Right ventricle myocardium inferior (tissue), 1 donor: ENCODE measurements at places on chromosomes 5 and 9. TPM values are rescaled to one million over a fixed set of nuclear protein-coding genes. Genes with fewer than 3 reads are reported as not detected.

Gene UBAP2
- 28.9 TPM for total RNA-seq

- no peak for DNase-seq
These were observed 37.1 kb upstream of the LRRC14B start for GRCh38 chr5:154236-154635.

DNA sequence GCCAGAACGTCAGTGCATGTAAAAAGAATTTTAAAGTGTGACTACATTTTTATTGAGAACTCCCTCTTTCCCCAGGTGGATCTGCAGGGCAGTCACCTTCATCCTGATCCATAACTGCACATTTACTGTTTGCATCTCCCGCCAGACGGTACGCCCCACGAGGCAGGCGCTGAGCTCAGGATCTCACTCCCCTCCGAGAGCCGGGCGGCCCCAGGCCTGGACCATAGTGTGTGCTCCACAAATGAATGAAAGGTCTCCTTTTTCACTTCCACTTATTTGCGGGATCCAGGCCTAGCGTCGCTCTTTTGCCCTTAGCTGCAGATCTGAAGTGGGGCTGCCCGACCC is 378 bp downstream of the DROSHA start:
- DNase-seq = peak; percentile 72

DNA sequence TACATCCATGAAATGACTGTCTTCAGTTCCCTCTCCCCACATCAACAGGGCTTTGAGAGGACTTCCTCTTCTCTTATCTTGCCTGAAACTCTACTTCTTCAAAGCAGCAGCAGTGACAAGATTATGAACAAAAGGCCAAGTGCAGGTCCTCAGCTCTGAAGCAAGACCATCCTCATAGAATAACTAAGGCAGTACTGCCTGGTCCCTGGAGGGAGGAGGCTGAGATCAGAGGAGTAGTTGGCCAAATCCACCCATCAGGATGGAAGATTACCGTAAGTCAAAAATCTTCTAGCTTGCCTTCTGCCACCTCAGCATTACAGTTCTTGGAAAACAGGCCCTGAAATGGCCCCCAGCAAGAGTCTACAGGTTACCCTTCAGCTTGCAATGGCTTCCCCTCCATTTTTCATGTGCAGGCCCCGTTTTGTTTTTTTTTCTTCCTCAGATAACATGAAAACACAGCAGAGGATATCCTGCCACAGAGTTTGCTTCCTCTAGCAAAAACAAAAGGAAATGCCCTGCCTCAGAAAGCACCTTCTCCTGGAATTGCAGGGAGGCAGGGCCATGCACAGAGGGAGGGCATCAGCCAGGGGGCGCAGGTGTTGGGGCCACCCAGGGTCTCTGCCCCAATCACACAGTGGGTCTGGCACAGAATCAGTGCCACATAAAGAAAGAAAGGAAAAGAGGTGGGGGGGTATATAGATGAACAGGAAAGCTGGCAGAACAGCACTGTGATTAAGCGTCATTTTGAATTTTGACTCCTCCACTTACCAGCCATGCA is 40.0 kb downstream of the KLHL3 start:
- DNase-seq = no peak

DNA sequence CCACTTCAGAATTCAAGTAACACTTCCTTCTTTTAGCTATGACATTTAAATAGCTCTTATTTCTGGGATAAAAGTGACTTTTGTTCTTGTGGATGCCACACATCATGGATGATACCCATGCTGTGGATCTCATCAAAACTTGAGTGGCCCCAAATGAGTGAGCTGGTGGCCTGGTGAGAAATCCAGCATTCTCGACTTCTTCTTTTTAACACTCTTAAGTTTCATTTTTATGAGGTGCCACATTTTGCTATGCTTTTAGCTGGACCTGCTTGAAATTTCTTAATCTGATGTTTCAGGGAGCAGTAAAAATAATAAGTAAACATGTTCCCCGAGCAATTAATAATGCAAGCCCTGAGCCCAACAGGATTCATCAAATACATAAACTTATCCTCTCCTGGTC is 384.8 kb upstream of the MEF2C start:
- DNase-seq = no peak

DNA sequence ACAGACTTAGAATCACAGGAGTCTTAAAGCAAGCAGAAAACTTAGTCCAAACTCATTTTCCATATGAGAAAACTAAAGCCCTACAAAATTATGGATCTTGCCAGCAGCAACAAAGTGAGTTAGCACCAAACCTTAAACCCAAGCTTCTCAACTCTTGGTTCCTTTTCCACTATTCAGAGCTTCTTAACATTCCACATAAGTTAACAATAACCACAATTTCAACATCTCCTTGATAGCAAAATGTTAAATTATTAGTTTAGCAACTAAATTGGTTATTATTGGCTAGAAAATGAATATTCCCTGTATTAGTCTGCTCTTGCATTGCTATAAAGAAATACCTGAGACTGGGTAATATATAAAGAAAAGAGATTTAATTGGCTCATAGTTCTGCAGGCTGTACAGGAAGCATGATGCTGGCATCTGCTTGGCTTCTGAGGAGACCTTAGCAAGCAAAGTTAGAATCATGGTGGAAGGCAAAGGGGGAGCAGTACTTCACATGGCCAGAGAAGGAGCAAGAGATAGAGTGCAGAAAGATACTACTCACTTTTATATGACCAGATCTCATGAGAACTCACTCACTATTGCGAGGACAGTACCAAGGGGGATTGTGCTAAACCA is 26.2 kb upstream of the ARSB start:
- no peak for DNase-seq

Gene ABLIM3
- total RNA-seq = 134 TPM

Gene DND1
- 0.24 TPM for total RNA-seq

Gene C9orf153
- total RNA-seq = not detected

GRCh38 chr5:176540476-176540899 is 3.3 kb upstream of the RNF44 start:
- peak; percentile 55 for DNase-seq

DNA sequence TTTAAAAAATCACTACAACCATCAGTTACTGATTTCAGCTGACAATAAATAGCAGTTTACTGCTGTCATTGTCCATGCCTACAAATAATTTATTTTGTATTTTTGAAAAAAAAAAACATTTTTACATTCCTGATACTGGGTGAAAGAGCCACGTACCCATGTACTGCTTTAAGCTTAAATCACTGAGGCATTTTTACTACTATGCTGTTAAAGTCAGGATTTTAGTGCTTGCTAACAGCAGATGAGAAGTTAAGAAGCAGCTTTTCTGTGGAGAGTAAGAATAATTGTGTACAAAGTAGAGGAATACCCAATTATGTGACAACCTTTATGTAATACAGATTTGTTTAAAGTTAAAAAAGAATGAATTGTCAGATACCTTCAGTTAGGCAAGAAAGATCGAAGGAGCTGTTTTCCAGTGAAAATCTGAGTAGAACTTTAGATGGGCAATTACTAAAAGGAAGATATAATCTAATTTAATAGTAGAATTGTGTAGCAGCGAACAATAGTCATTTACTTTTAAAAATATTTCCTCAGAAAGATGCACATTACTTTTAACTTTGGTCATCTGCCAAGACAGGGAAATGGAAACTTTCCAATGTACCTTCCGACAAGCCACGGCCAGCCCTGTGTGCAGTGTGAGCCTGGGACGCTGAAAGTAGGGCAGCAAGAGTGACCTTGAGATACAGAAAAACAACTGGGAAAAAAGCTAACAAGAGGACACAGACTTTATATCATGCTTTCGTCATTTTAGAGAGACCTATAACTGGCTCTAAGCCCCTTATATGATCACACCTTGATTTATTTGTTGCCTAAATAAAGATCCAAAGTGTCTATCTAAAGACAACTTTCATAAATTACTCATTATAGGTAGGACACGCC is 39.9 kb downstream of the RHOBTB3 start:
- DNase-seq = no peak

Gene C9orf43
- total RNA-seq = 0.24 TPM

DNA sequence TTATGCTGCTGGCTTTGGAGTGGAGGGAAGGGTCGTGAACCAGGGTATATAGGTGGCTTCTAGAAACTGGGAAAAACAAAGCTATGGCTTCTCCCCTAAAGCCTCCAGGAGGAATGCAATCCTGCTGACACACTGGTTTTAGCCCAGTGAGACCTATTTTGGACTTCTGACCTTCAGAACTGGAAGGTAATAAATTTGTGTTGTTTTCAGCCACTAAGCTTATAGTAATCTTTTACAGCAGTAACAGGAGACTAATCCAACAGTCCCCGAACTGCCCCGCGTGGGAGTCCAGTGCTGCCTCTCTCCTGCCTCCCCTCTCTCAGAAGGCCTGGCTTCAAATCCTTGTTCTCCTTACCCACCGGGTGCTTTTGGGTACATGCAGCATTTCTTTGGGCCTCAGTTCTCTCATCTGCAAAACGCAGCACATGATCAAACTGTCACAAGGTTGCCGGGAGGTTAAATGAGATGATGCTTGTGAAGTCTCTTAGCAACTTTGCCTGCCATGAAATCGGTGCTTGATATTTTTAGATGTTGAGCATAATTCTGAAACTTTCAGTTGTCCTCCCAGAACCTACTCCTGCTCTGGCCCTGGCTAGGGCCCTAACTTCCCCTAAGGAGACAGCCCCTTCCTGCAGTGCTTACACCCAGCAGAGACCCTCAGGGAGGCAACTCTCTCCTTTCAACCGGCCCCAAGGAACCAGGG is 127.3 kb upstream of the BOD1 start:
- no peak for DNase-seq

DNA sequence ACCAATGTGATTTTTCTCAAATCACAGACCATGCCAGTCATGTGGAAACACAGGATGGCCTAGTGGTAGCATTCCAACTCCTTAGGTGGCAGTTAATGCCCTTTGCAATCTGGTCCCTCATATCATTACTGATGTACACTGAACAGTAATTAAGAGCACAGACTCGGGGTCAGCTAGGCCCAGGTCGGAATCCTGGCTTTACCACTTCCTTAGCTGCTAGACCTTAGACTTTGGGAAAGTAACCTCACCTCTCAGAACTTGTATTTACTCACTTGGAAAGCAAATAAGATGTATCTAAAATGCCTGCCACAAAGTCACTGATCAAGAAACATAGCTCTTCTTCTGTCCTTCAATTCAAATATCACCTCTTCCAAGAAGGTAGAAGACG is 112.8 kb downstream of the MAPKAP1 start:
- no peak for DNase-seq

DNA sequence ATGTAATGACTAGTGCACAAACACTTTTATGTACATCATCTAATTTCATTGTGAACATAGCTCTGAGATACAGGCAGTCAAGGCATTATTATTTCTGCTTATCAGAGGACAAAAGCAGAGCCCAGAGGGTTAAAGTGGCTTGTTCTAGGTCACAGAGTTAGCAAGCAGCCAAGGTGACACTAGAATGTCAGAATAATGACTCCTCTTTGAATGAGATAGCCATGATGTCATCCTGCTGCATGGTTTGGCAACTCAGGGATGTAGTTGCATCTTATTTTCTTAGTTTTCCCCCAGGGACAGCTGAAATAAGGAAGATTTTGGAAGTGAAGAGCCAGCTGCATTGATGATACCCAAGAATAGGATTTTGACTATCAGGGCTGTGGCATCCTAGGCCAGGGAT is 54.4 kb downstream of the KCNV2 start:
- DNase-seq = no peak

- no peak for DNase-seq
These were observed 103.5 kb upstream of the C9orf72 start for GRCh38 chr9:27676827-27677226.

DNA sequence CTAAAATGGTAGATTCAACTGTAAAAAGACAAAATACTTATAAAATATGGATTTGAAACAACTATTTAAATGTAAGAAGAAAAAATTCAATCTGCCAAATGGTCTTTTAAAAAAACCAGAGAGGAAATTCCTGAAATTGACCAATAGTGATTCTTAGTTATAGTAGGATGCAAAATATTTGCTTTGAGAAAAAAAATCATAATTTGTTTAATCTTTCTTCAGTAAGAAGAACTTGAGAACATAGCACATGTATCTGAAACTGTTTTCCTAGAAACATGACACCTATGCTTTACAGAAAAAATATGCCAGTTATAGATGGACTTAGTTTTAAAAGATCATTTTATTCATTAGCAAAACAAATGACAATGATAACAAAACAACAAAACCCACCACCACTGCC is 186.9 kb upstream of the CD180 start:
- no peak for DNase-seq

Gene AQP3
- total RNA-seq = 16.3 TPM

Gene CNTNAP3
- total RNA-seq = 7.4 TPM

Gene MARCOL
- total RNA-seq = not detected

Gene F2R
- total RNA-seq = 5.7 TPM

Gene STOML2
- total RNA-seq = 156 TPM

DNA sequence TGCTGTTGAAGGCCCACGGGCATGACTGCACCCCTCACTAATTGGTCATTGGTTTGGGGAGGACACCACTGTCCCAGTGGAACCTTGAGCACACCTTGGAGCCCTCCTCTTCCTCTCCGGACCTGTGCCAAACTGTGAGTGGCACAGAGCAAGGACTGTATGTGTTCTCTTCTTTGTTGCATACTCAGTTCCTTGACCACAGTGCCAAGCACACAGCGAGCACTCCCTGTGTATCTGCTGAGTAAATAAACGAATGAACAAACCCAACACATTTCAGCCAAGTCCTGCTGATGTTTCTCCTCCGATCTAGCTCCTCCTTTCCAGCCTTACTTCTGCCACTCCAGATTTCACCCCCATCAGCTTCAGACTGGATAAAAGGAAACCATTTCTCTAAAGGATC is 2.7 kb upstream of the TRIM52 start:
- DNase-seq = no peak

DNA sequence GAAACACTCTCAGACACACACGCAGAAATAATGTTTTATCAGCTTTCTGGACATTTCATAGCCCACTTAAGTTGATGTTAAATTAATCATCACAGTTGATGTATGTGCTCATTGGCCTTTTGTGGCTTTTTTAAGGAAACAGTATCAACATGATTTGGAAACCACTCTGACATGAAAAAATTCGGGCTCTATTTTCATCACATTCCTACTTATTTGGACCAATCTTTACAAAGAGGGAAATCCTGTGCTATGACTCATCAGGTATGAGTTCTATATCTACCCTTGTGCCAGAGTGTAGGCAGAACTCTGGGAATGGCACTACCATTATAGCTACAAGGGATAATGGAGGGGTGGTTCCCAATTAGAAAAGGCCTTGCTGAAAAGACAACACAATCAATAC is 388.4 kb upstream of the PTGER4 start:
- DNase-seq = no peak

- no peak for DNase-seq
These were observed 169.2 kb upstream of the TARS1 start for GRCh38 chr5:33271606-33272005.
